ENCODE measurements at places on chromosomes 11 and 22.

- no peak for DNase-seq
Observed at GRCh38 chr11:15645201-15645600, 530.5 kb downstream of the INSC start.

GRCh38 chr11:117735350-117735977, 61.6 kb downstream of the DSCAML1 start:
- no peak for DNase-seq

- no peak for DNase-seq
Observed at GRCh38 chr11:34495239-34495723, 18.3 kb downstream of the ELF5 start.

GRCh38 chr11:61293867-61294716, 1.0 kb downstream of the VWCE start:
- no peak for DNase-seq

DNA sequence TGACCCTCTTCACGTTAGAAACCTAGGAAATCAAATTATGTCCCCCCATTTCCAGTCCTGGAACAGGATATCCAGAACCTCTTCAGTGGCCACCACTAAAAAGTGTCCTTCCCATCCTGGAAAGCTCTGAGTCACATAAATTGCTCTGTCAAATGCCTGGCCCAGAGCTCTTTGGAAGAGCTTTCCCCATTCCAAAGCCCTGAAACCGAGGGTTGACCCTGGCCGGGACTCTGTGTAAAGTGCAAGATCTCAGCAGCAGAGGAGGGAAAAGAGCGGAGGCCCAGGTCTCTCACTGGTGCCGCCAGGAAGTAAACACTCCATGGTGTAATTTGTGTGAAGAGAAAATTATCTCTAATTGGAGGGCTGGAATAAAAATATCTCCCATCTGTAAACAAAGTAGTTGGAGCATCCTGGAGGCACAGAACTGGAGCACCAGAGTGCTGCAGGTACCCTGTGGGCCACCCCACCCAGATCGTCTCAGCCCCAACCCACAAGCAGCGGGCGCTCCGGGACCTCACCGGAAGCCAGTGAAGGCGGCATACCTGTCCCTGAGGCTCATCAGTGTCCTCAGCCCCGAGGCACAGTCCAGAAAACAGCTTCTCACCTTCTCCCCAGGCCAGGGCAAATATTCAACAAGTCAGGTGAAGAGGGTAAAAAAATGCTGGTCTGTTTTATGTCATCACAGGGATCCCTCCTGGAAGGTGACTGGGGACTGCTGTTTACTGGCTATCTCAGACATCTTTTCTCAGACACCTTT, 4.7 kb upstream of the JAM3 start:
- DNase-seq, result no peak

GRCh38 chr22:43431808-43432554, 20.2 kb downstream of the MPPED1 start:
- no peak for DNase-seq

DNA sequence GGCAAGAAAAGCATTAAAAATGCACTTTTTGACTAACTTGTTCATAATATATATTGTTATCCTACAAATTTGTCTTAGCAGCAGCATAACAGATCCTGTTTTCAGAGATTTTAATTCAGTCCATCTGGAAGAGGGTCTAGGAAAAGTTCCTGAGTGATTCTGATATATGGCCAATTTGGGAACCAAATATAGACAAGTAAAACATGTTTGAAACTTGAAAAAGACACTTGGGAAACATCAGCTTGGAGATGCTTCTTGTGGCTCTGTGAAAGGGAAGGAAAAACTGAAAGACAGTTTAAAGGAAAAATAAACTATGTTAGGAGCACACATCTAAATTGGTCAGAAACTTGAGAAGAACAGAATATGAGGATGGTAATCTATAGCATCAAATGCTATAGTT, 697.5 kb downstream of the CNTN5 start:
- DNase-seq, result no peak

DNA sequence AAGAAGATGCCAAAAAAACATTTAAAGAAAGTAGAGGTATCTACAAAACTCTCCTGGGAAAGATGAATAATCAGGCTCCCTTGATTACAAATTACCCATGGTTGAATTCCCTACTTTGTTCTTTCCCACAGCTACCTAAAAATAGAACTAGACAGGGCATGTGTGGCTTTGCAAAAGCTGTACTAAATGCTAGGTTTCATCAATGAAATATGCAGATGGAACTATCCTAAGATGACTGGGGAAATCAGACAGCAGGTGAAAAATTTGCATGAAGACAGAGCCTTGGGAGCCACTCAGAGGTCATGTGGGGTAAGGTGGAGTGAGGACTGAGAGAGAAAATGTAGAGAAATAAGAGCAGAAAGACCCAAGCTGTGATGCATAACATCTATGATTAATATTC, 14.7 kb downstream of the LAYN start:
- DNase-seq, result no peak

- DNase-seq, result no peak
Observed at GRCh38 chr11:10382518-10382917, 72.5 kb upstream of the AMPD3 start.

GRCh38 chr11:1751999-1752906, 1.9 kb upstream of the IFITM10 start:
- DNase-seq, result no peak

- no peak for DNase-seq
Observed at GRCh38 chr22:37183432-37184379, 4.3 kb downstream of the C1QTNF6 start.

GRCh38 chr22:50731811-50732624, 6.0 kb upstream of the ACR start:
- DNase-seq, result peak; percentile 29

- DNase-seq, result no peak
Observed at GRCh38 chr11:44260081-44260480, 49.9 kb downstream of the ALX4 start.

- DNase-seq, result peak; percentile 41
Observed at GRCh38 chr11:118792570-118793124, 1.7 kb upstream of the DDX6 start.

- DNase-seq, result no peak
Observed at GRCh38 chr11:33652431-33652830, 48.2 kb downstream of the C11orf91 start.

DNA sequence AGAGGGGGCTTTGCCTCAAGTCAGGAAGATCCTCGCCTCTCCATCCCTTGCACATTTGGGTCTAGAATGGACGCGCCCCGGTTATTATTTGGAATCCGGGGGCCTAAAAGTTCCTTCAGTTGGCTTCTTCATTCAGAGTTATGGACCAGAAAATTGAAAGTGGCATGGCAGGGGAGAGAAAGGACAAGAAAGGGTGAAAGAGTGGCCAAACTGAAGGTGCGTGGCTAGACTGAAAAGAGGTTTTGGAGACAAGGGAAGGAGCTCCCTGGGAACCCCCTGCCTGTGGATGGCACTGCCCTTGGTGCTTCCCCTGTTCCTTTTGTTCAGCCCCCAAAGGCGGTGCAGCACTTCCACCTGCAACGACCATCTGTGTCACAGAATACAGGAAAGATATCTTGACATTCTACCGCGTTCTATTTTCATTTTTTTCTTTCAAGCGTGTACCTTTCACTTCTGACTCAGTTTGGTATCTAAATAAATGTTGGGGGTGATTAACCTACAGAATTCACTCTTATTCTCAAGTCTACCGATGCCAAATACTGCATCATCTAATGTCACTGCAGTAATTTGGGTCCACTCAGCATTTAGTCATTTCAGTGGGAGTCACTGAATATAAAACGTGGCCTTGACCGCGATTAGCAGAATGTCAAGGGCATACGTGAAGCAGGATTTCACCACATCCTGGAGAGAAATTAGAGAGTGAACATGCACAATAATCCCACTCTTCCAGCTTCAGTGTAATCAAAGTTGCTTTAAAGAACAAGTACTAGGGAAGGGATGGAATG, 88.1 kb upstream of the ARHGAP32 start:
- DNase-seq, result no peak

DNA sequence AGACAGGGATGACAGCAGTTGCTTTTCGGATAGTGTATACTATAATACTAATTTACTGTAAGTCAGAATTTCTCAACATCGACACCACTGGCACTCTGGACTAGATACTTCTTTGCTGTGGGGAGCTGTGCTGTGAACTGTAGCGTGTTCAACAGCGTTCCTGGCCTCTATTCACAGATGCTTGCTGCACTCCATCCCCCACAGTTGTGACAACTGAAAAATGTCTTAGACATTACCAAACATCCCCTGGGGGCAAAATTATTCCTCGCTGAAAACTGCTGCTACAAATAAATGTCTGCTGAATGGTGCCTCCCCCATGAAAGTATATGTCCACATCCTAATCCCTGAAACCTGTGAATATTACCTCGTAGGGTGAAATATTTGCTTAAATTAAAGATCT, 7.5 kb upstream of the SLC15A3 start:
- DNase-seq, result no peak

DNA sequence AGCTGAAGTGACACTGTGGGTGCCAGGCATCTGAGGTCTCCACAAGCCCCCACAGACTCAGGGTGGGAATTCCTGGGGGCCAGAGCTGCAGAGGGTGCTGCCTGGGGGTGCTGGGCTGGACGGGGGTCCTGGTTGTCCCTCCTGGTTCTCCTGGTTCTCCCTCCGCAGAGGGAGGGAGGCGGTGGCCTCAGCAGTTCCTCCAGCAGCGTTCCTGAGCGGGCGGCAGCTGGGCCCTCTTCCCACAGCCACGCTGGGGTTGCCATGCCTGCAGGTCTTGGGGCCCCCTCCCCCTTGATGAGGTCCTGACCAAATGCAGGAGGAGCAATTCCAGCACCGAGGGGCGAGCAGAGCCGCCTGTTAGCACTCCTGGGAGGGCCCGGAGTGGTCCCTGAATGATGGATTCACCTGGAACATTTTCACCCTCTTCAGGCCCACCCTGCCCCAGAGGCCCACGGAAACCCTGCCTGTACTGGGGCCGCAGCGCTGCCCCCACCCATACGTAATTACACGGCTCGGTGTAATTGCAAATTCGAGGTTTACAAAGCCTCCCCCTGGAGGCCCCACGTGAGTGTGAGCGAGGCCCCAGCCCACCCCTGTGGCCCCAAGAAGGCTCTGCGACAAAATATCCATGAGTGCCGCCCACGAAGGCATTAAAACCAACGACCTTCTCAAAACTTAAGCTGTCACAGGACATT, 635 bp downstream of the C11orf21 start:
- DNase-seq, result no peak

- DNase-seq, result no peak
Observed at GRCh38 chr22:39026509-39027150, 5.7 kb downstream of the APOBEC3D start.

DNA sequence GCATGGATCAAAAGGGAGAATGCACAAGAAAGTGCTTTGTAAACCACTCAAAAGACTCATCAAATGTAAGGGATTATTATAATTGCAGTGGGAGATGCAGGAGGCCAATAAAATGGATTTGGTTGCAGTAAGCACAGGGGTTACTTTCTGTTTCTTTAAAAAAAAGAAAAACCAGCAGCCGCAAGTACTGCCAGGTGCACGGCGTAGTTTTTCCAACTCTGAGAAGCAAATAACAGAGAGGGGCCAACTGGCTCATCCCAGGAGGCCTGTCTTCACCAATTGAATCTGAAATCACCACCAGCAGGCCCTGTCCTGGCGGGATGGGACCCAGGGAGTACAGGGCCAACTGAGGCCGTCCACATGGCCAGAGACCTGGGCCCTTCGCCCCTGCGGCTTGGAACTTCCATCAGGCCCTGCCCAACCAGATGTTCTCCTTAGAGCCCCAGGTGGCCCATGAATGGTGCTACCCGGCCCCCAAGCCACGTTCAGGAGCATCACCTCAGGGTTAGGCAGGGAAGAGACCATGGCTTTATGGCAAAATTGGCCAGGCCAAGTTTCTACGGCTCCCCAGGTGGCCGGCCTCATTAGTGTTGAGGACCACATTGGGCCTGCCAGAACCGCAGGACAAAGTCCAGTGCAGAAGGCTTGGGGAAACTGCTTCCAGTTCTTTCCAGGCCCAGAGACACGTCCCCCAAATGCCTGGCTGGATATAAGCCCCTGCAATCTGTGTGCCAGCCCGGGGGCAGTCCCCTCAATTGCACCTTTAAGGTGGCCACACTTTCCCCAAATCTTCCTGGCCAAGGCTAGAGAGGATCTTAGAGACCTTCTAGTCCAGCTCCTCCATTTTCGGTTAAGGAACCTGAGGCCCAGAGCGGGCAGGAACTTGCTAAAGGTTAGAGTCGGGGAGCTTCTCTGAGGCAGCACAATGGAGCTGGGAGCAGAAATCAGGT, 61.7 kb downstream of the CHRDL2 start:
- DNase-seq, result no peak

- DNase-seq, result no peak
Observed at GRCh38 chr22:26748845-26749244, 91.5 kb downstream of the MIAT start.

DNA sequence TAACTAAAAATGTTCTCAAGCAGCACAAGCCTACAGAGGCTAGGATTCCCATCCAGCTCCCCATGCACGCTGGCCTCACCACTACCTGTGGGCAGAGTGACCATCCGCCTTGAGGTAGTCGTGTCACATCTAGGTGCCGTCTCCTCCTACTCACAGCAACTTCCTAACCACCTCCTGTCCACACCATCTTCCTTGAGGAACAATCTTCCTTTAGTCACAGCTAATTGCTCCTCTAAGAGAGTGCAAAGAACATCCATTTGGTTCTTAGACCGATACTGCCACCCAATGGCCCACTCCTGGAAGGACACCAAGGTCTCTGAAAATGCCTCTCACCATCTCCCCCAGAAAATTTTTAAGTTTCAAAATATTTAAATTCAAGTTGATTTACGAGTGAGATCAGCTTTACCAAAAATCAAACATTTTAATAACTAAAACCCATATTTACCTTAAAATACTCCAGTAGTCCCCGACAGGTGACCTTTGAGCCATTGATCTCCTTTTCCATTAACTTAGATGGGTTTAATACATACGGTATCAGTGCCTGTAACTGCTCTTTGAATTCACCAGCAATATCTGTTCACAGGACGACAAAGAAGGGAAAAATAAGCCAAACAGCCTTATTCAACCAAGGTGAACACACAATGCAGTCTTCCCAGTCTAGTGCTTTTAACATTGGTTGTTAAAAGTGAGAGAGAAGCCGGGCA, 21.7 kb upstream of the PLAAT3 start:
- peak; percentile 47 for DNase-seq

- no peak for DNase-seq
Observed at GRCh38 chr11:99277281-99277680, 256.5 kb downstream of the CNTN5 start.

- DNase-seq, result no peak
Observed at GRCh38 chr11:101428918-101429317, 154.9 kb downstream of the TRPC6 start.

- no peak for DNase-seq
Observed at GRCh38 chr11:134475951-134476350, 63.9 kb upstream of the B3GAT1 start.

DNA sequence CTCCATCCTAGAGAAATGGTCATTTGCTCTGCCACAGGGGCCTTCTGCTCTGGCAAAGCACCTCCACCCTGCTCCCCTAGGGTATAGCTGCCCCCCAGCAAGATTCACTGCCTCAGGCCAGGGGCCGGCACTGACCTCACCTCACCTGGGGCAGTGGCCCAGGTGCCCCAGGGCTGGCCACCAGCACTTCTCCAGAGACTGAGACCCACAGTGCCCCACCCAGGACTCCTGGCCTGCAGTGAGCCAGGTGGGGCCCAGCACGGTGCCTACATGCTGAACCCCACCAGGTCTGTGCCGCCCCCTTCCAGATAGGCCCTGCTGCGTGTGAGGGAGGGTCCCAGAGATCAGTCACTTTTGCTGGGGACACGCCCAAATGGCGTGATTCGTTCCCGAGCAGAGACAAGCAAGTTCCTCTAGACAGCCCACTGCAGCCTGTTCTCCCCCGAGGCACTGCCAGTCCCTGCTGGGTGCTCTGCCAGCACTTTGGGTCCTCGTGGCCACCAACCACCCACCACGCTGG, 10.8 kb downstream of the GNB1L start:
- DNase-seq, result no peak

Measured in stimulated activated CD8-positive, alpha-beta memory T cell treated with anti-CD3 and anti-CD28 coated beads, Interleukin-4, amount 100 ng/mL, for 1 hour (primary cell).